Activated T-cell treated with anti-CD3 and anti-CD28 coated beads, Interleukin-2, amount 50 U/mL, for 72 hours (primary cell): ENCODE measurements at places on chromosomes 7 and 10.

DNA sequence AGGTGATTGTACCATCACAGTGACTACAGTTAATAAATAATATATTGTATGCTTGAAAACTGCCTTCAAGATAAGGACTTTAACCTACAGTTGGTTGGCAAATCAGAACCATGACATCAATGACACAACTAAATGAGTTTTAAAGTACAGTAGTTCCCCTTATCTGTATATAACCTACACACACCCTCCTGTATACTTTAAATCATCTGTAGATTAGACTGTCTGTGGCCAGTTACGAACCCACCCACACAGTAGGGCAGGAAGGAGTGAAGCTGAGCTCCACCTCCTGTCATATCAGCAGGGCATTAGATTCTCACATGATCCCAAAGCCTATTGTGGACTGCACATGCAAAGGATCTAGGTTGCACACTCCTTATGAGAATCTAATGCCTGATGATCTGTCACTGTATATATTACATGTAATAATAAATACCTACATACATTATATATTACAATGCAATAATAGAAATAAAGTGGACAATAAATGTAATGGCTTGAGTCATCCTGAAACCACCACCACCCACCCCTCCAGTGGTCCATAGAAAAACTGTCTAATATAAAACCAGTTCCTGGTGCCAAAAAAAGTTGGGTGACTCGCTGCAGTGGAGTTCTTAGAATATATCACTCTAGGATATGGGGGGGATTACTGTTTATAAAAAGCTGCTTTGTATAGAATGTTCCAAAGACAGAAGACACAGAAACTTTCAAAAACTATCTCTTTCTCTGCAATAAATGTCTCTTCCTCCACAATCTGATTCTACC is 5.6 kb downstream of the TPK1 start:
- no peak for DNase-seq

- peak; percentile 25 for DNase-seq
These were observed at the start of gene CAV2 for GRCh38 chr7:116499168-116500077. TSS of gene CAV2 (plus strand) at chr7:116499738. CDS start at chr7:116499782, 44 bp downstream.

DNA sequence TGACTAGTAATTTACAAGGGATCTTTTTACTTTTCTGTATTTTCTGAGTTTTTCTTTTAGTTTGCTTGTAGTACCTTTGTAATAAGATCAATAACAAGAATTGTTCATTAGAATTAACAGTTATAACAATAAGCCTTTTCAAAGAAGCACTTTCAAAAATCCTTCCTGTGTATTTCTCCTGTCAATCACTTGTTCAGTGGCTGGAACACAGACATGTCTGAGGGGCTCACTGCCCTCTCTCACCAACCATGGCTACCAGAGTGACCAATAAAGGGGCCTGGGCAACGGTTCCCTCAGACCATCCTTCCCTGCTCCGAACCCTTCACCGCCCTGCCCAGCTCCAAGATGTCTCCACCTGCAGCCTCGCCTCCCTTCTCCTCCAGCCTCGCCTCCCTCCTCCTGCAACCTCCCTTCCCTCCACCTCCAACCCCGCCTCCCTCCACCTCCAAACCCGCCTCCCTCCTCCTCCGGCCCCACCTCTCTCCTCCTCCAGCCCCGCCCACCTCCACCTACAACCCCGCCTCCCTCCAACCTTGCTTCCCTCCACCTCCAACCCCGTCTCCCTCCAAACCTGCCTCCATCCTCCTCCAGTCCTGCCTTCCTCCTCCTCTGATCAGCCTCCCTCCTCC is 353.4 kb downstream of the TNS3 start:
- DNase-seq = no peak

GRCh38 chr7:29177963-29178600 is 16.5 kb upstream of the CHN2 start:
- DNase-seq = peak; percentile 10

DNA sequence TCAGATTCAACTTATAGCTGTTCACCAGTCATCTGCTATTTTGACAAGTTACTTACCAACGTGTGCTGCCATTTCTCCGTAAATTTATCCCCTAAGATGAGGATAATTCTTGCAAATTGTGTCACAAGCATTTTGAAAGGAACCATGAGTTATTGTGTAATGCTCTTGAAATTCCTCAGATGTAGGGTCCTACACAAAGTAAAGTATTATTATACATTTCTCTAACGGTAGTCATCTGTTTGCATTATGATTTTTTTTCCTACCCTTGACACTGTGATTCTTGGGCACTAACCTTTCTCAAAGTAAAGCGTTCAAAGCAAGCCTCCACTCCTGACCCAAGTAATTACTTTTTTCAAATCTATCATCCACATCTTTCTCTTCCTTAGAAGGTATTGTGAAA is 8.1 kb downstream of the HERC4 start:
- no peak for DNase-seq

GRCh38 chr7:6250364-6250833 is 22.0 kb downstream of the CYTH3 start:
- peak; percentile 64 for DNase-seq
